ENCODE measurements at places on chromosomes 5 and 9.

DNA sequence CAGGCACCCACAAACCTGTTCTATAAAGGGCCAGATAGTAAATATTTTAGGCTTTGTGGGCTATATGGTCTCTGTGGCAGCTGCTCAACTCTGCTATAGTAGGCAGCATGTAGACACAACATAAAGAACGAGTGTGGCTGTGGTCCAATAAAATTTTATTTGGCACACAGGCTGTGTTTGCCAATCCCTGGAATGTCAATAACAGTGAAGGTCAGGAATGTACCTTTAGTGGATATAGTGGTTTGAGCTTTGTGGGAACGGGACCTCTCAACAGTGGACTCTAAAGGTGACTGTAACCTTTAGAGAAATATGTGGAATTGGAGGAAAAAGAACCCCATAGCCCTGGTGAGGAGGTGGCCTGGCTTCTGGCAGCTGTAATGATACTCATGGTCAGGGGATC is 145.2 kb downstream of the MAST4 start:
- no peak for DNase-seq

DNA sequence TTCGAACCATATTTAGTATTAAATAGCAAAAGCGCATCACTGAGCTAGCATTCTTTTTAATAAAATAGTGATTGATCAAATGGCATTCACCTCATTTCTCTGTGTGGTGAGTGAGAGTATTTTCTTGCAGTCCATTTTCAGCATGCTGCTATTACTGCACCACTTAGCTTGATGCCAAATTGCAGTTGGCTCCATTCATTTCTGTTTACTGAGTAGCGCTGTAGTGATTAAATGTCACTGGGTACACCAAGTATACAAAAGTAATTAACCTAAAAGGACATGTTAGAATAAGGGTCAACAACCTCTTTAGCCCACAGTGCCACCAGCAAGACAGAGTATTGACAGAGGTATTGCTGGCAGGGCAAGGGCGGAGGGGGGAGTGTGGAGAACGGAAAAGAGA is 122.0 kb downstream of the TLE4 start:
- DNase-seq, result no peak

GRCh38 chr9:13556656-13557055 is 277.2 kb upstream of the MPDZ start:
- no peak for DNase-seq

- DNase-seq, result no peak
Observed at GRCh38 chr5:74016373-74016772, 390.4 kb downstream of the ARHGEF28 start.

DNA sequence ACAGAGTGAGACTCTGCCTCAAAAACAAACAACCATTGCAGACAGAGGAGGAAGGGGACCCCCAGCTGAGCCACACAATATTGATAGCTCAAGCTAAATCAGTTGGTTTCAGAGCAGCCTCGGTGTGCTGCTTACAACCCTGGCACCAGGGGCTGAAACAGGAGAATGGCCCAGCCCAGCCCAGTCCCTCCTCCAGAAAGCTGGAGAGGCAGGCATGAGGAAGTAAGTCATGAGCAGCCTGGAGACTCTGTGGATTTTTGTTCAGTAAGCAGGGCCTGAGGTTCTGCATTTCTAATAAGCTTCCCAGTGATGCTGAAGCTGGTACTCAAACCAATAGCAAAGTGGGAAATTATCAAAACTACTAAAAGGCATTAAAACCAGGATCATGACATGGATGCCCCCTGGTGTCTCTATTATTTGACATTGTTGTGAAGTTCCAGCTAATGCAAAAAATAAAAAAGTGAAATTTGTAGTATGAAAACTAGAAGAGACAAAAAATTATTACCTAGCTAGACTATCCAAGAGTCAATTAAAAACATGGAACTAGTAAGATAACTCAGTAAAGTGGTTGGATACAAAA is 14.2 kb downstream of the PRRT1B start:
- DNase-seq, result no peak

DNA sequence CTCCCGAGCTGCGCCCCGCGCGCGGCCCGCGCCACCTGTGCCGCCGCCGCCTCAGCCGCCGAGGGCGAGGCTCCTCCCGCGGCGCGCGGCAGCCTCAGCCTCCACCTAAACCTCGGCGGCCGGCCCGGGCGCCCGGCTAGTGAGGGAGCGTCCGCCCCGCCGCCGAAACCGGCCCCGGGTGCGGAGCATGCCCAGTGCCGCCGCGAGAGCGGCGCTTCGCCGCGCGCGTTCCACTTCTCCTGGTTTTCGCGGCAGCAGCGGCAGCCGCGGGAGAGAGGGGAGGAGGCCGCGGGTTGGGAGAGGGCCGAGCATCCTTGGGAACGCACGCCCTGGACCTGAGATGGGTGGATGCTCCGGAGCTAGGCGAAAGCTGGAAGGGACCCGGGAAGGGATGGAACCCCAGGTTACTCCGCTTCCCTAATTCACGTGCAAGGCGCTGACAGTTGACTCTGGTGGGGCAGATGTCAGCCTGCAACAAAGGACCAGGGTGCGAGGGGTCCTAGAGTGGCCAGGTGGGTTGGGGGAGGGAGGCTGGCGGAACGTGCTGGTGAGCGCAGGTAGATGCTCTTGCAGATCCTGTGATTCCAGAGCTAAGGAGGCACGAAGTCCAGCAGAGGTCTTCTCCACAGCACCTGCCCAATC is at the start of gene CTNND2:
CTNND2 (minus strand) TSS at position 182 of the 642 bp plus-strand sequence. CDS start 593 bp downstream, outside the sequence.
- no peak for DNase-seq

- DNase-seq, result no peak
Observed at GRCh38 chr5:139709582-139710318, 61.6 kb downstream of the CXXC5 start.

DNA sequence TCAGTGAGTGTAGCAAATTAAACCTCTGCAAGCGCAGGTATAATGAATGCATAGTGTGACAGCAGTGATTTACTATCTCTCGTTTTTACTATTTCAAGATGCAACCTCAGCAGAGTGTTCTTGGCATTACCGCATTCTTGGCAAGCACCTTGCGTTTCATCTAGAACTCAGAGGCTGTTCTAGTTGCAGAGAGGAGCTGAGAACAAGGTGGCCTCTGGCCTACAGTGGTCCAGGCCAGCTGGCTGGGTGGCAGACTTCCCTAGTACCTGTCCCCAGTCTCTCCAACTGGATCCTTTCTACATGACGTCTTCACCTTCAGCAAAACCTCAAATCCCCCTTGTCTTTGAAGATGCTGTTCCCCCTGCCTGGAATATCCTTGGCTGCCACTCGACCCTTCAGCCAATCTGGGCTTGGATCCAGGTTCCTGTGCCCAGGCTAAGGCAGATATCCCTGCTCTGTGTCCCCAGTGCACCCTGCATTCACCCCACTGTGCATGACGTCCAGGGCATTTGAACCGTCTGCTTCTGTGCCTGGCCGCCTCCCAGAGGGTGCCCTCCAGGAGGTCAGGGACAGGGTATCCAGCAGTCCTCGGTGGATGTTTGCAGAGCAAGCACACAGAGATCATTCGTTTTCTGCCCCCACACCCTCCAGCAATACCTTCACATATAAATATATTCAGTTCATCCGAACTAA is 120.4 kb upstream of the CPEB4 start:
- DNase-seq, result no peak

- DNase-seq, result no peak
Observed at GRCh38 chr5:141077826-141078225, 16.6 kb upstream of the PCDHB2 start.

GRCh38 chr5:128775558-128775957 is 189.7 kb upstream of the SLC27A6 start:
- no peak for DNase-seq

- no peak for DNase-seq
Observed at GRCh38 chr5:18159331-18159730, 525.1 kb downstream of the TAF11L14 start.

DNA sequence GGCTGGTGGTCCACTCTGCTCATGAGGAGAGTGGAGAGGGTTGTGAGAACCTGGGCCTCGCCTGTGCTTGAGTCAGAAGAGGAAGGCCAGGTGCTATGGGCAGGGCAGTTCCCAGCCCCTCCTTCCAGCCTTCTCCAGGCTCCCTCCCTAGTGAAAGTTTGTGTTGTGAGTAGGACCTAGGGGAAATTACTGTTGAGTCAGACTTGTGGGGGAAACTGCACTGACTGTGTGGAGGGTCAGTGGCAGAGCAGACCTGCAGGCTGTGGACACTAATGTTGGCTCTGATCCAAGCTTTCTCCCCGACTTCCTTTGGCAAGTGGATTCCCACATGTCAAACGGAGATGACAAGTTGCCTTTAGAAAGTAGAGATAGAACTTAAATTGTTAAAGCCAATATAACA is 102.6 kb downstream of the ARHGAP26 start:
- DNase-seq, result no peak

- DNase-seq, result no peak
Observed at GRCh38 chr9:133374612-133375115, 1.2 kb downstream of the SURF4 start.

GRCh38 chr5:167348251-167348926 is 943.1 kb upstream of the WWC1 start:
- DNase-seq, result no peak

DNA sequence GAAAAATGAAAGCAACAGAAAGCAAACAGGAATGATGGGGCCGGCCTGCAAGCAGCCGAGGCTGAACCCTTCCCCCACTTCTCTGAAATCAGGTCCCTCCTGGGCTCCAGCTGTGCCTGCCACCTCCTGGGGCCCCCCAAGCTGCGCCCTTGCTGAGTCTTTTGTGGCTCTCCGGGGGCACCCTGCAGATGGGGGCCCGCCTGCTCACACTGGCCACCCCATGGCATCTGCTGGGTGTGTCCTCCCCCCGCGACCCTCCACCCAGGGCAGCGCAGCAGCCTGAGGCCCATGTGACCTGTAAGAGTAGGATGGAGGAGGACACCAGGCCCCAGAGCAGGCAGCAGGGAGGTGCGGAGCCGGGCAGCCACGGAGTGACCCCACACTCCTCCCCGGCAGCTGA is 5.7 kb downstream of the GPSM1 start:
- DNase-seq, result no peak

DNA sequence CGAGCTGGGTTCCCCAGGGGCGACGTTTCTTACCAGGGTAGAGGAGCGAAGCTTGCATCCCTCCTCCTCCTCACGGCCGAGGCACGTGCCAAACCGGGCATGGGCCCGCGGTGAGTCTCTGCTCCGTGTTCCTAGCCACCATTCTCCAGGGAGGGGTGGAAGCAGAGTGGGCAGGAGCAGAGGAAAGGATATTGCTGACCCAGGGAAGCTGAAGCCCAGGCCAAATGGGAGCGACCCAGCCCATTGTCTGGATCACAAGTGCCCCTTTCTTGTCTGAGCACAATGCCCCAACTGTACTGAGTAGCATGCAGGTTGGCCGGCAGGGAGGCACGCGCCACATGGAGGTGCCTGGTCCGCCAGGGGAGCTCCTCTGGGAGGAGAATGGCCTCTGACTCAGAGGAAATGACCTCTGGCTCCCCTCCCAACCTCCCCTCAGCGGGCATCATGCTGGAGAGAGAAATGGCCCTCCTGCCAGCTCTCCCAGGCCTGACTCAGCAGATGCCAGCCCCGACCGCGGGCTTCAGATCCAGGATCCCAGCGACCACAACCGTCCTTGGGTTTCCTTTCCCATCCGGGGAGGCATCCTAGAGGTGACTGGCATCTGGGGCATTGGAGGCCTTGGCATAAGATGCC is 1.1 kb downstream of the PRR7 start:
- no peak for DNase-seq

DNA sequence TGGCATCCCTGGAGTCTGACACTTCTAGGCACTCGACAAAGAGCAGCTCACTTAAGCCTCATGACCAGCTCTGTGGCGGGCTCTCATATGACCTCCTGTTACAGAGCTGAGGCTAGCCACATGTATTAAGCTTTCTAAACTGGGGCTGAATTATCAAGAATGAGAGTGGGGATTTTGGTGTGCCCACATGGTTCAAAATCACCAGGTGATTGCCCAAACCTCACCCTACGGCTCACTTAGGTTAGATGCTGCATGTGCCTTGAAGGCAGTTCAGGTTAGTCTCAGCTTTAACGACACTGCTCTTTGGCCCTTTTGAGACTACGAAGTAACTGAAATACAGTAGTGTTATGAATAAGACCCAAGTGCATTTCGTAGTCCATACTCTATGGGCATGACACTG is 39.4 kb upstream of the SMIM32 start:
- DNase-seq, result no peak

- DNase-seq, result no peak
Observed at GRCh38 chr5:83494087-83494620, 22.6 kb downstream of the VCAN start.
